Lung microvascular endothelial cell (primary cell): ENCODE measurements at places on chromosomes 3 and 15.

DNA sequence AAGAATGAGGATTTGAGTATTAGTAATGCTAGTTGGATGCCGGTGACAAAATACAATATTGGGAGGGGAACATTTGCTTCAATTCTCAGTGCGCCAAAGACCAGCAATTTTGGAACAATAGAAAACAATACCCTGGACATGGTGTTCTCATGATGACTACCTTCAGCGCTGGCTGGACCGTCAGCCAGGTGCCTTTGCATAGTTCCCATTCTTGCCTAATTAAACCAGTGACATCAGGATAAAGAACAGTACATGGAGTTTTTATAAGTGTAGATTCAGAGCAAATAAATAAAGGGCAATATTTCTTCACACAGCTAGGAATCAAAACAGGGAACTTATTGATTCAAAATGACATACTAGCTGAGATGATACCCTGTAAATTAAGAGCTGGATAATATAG is 404.8 kb upstream of the RORA start:
- DNase-seq = no peak

DNA sequence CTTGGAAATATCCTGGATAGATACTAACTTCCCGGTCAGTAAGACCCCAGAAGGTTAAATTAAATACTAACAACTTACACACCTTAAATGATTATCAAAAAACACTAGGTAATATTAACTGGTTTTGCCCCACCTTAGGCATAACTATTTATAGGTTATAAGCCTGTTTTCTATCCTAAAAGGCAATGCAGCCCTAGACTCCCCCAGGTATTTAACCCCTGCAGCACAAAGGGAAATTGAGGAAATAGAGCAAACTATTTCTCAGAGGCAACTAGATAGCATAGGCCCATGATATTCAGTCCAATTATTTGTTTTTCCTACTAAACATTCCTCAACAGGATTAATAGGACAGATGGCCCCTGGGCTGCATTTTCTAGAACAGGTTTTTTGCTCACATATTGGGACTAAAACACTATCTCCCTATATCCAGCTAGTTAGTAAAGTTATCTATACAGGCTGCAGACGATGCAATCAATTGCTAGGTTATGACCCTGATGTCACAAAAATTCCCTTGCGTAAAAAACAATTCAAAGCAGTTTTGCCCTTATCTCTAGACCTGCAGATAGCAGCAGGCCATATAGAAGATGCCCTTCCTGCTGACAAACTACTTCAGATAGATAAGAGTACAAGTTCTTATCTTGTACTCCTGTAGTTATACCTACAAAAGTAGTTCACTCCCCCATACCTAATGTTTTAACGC is 221.3 kb downstream of the DTWD1 start:
- DNase-seq = no peak

DNA sequence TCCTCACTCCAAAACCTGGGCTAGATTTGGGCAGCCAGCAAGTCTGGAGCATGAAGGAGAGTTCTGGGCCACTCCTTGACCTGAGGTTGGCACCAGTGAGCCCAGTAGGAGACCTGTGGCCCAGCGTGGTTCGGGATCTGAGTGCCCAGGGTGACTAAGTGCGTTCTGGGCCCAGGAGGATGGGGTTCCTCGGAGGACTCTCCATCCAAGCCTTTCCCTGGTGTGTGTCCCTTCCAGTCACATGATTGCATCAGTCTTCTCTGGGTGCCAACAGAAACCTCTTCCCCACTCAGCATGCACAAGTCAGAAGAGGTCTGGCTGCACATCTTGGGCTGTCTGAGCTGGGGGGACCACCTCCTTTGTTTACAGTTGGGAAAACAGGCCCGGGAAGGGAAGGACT is 14.9 kb downstream of the TMEM43 start:
- DNase-seq = no peak

GRCh38 chr3:151436675-151437446 is 24.0 kb downstream of the IGSF10 start:
- no peak for DNase-seq

- DNase-seq = no peak
These were observed 4.6 kb upstream of the NIT2 start for GRCh38 chr3:100329800-100330489.

DNA sequence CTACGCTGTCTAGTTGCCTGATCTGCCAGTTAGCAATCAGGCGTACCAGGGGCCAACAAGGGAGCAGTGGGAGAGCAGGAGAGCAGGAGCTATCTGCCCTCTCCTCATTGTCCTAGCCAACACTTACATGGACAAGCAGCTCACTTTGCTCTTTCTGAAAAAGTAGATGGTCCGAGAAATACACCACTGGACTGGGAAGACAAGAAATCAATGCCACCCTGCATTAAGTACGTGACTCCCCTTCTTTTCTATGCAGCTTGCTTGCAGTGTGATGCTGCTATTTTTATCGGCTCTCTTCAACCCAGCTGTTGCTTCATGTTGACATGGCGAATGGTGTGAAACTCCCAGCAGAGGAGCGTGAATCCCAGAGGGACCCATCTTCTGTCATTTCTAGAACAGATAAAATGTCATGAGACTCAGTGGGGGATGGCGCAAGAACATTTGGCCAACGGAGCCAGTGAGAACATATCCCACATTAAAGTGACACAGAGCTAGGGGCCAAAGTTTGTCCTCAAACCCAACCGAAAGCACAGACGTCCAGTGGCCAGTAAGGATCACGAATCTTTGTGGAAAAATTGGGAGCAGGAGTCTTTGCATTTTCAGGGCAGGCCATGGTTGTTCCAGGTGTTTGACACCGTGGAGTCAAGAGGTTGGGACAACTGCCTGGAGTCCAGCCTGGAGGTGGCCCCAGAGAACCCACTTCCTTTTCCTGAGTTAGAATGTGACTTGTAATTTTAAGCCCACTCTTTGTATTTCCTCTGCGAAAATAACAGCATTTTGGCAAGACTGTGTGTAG is 53.7 kb upstream of the MEF2A start:
- DNase-seq = no peak

- peak; percentile 45 for DNase-seq
These were observed 639 bp downstream of the NIPA1 start for GRCh38 chr15:22786868-22787698.

DNA sequence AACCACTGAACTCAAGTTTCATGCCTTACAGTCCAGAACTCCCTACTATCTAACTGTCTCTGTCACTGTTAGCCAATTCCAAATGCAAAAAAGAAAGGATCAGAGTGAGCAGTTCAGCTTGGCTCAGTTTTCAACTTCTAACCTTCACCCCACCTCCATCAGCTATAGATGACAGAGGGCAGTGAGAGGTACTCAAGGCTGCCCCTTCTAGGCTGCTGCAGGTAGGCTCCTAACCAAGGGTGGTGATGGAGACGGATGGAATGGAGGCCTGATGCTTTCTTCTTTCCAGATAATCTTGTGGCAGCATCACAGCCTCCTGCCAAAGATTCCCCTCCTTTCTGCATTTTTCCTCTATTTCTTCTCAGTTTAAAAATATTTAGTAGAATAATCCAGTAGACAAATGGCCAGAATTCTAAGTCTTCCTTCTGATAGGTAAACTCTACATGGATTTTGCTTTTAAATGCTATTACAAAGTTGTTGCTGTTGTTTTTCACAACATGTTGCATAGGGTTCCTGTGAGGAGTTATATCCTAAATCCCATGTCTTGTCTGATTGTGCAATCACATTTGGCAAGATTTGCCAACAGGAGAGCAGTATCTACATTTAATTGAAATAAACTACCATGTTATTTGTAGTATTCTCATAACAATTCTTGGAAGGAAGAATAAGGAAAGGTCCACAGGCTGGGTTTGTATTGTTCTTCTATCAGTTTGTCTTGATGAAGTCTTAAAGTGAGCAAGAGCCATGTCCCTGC is 301.6 kb upstream of the TRIM42 start:
- no peak for DNase-seq

DNA sequence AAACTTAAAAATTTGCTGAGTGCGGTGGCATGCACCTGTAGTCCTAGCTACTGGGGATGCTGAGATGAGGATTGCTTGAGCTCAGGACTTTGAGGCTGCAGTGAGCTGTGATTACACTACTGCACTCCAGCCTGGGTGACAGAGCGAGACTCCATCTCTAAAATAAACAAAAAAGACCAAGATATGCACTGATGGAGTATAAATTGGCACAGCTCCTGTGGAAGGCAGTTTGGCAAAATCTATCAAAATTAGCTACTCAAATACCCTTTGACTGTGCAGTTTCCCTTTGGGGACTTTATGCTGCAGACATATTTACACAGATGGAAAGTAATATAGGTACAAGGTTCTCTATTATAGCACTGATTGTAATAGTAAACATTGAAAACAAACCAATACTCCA is 18.1 kb upstream of the U2SURP start:
- no peak for DNase-seq

DNA sequence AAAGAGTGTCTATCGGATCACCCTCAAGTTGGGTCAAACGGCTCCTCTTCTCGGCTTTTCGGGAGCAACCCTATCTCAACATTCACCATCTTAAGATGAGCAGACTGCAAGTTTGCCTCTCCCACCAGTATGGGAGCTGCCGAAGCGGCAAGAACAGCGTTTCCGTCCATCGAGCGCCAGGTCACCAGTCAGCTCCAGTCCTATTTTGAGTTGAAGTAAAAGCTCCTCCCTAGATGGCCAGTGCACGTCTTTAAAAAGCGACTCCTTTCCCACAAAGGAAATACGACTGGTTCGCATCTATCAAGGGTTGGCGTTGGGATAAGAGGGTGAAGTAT is 369 bp upstream of the U2SURP start:
- DNase-seq = no peak

DNA sequence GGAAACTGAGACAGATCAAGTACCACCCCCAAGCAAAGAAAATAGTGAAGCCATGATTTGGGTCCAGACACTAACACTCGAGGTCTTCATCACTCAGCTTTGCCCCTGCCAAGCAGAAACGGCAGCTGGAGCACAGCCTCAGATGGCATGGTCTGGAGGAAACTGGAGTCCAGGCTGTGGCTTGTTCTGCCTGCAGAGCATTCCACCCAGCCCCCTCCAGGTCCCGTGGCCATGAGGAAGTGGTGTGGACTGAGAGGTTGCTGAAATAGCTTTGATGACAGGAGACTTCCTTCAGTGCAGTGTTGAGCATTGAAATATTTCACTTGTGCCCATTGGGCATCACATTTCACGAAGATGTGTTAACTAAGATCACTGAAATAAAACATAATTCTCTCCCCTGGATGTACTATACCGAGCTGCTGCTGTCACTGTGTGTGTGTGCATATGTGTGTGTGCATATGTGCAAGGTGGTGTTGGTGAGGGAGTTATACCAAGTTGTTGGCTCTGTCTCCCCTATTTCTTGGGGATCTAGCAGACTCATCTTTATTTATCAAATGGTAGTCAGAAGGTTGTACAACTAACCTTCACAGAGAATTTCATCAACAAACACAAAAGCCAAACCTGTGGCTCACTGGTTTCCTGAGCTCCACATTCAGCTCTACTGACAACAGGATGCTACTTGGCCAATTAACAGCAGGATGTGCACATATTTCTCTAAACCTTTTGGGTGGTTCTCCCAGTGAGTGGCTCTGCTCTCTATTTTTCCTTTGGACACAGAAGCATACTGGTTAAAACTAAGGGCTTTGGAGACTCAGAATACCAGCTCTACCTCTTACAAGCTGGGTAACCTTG is 660.1 kb upstream of the CFAP20DC start:
- no peak for DNase-seq
